ENCODE measurements at places on chromosomes 1 and 21. TPM values are rescaled to one million over a fixed set of nuclear protein-coding genes. Genes with fewer than 3 reads are reported as not detected.

PCAT6 gene
- not detected for total RNA-seq

SPRR1A gene
- total RNA-seq, result not detected

SYT14 gene
- total RNA-seq, result 0.23 TPM

CADM3 gene
- 0.07 TPM for total RNA-seq

ATAD3B gene
- total RNA-seq, result 22.3 TPM

FGGY gene
- total RNA-seq, result 18.8 TPM

CNKSR1 gene
- not detected for total RNA-seq

DNA sequence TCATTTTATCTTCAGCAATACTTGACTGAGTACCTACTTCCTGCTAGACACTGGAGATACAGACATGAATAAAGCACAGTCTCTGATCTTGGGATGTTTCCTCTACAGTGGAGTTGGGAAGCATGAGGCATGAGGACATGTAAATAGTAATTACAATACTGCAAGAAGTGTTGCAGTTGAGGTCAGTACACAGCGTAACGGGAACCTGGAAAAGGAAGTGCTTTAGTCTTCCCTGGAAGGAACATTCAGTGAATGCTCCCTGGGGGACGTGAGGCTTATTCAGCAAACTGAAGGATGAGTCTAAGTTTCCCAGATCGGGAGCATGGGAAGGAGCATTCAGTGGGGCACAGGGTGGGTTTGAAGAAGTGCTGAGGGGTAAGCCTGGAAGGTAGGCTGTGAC, 112.4 kb downstream of the PIK3R3 start:
- DNase-seq, result no peak

DNA sequence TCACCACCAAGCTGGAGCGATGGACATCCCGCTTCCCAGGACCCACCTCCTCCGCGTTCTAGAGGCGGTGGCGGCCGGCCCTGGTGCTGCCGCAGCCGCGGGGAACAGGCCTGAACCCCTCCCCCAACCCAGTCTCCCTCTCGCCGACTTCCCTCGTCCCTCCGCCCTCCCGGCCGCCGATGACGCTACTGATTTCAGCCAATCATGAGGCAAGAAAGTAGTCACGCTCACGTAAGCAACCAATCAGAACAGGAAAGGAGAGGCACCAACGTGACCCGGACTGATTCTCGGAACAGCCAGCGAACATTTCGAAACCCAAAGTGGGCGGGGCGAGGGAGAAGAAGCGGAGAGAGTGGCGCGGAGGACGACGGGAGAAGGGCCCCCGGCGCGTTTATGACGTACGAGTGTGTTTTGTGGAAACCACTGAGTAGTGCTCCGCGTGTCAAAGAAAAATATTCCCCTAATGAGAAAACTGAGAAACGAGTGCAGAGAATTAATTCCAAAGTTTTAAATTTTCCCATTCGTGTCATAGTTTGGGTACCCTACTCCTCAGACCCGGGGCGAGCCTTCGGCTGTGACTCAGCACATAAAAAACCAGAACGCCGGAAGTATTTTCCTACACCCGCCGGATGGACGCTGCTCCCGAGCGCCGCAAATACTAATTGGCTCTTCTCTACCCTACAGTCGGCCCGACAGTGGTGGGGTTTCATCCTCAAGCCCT, at the start of gene NRDC:
Gene NRDC, minus strand, starts transcription at position 112 of the 721 bp plus-strand sequence. CDS start 112 bp downstream, outside the sequence.
- peak; percentile 99 for DNase-seq

GRCh38 chr1:170590921-170591705, 59.1 kb downstream of the GORAB start:
- DNase-seq, result no peak

DNA sequence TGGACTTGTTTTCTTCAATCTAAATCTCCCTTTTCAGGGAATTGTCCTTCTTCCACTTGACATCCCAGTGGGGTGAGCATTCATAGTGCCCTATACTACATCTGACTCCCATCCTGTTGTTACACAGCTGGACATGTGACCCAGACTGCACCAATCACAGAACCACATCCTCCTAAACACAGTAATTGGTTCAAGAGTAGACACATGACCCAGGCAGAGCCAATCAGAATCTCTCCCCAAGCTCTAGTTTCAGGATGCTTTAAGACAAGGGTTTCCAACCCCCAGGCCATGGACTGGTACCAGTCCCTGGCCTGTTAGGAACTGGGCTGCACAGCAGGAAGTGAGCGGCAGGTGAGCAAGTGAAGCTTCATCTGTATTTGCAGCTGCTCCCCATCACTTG, 5.6 kb upstream of the DDOST start:
- DNase-seq, result peak; percentile 21

GRCh38 chr1:232980355-232980978, 30.1 kb downstream of the NTPCR start:
- DNase-seq, result no peak

GRCh38 chr1:115426231-115426771, 88.3 kb upstream of the NGF start:
- DNase-seq, result peak; percentile 61

DNA sequence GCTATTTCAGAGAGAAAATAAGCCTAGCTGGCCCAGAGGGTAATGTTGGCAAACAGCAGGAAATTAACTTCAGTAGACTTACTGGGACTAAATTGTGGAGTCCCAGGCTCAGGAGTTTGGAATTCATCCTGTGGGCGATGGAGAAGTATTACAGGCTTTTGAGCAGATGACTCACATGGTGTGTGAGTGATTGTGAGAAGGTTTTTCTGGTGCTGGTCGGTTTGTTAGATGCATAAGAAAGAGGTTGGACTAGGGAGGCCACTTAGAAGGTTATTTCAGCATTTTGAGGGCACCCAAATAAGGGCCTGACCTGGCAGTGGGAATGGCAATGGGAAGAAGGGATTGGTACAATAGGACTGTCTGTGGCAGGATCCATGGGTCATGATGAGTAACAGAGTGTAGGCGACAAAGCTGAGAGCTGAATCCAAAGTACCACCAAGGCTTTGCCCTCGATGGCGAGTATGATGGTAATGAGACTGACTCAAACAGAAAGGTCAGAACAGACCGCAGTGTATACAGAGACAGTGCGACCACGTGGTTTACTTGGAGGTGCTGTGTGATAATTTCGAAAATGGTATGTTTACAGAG, 69.2 kb upstream of the KIF26B start:
- DNase-seq, result no peak

GRCh38 chr1:3656450-3657095, 4.3 kb downstream of the TP73 start:
- no peak for DNase-seq

DNA sequence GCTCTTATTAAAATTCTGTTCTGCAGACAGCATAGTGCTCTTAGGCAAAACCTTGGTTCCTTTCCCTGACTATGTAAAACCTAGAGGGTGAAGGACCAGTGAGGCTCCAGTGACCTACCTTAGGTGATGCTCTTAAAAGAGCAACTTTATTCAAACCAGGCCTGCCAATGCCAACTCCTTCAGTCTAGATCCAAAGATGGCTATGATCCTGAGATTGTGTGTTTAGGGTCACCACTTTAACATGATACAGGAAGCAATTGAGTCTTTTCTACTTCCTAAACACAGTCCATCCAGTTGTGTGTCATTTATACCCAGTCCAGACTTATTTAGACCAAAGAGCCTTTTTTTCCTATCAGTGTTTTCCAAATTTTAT, 10.8 kb downstream of the MCL1 start:
- no peak for DNase-seq

DNA sequence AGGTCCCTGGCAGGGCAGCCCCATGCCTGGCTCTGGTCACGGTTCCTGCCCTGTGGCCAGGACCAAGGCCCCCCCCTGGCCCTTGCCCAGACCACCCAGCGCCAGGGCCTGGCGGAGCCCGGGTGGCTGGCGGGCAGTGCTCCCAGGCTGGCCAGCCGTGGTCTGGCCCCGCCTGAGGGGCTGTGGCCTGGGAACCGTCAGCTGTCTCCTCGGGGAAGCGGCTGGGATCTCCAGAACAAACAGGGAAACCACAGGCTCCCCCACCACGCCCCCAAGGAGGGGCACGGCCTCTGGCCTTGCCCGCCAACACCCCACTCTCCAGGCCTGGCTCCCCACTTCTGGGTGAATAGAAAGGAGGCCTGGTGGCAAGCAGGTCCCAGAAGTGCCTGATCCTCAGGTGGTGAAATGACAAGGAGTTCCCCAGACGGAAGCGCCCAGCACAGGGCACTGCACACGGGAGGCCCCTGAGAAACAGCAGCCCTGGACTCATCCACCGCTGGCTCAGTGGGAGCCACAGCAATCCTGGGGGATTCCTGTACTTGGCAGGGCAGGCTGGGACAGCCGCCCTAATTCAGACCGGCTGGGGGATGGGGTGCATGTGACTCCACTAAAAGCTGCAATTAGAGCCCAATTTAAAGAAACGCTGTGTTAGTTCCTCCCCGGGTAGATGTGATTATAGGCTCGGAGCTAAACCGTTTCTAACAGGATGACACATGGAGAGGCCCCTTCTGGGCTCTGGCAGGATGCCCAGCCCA, 78.9 kb downstream of the RAP1GAP start:
- DNase-seq, result no peak

- DNase-seq, result no peak
Measured at GRCh38 chr1:169240449-169241232, 127.0 kb downstream of the NME7 start.

DNA sequence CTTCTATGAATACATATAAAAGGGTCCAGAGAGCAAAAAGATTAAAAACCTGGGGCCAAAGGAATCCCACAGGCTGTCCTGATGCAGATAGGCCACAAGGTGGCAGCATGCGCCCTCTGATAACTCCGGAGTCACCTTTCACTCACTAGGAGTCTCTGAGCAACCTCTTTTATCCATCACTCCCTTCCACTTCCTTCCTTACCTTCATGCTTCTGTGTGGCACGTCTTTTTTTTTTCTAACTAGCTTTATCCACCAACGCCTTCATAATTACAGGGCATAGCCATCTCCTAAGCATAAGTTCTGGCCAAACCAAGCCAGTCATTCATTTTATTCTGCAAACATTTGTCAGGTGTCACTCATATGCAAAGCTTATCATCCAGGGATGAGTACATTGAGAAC, 3.9 kb upstream of the PGLYRP4 start:
- DNase-seq, result peak; percentile 42

DNA sequence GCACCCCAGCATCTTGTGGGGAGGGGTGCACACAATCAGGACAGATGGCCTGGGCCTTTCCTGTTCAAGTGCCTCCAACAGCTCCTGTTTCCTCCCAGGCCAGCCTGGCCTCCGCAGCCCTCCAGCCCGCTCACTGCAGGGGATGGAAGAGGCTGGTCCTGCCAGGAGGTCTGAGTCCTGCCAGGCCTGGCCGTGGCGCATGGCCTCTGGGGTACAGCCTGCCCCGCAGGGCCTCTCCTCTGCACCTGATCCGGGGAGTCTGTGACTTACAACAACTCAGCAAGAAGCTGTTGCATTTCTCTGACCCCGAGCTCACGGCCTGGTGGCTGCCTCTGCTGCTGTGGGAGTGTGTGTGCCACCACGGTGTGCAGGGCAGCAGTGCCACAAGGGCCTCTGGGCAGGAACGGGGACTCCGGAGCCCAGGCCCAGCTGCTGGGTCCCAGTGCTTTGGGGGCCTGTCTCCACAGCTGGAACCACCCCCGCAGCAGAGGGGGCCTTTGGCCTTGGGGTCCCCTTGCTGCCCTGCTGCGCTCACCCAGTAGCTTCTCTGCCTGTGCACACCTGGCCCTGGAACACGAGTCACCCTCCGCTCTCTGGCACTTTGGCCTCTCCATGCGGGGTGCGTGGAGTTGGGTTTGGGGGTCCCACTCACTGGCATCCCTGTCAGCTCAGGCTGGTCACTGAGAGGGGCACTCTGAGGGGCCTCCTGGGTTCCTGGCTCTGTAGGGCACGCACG, 17.4 kb upstream of the LRRC3 start:
- no peak for DNase-seq

DNA sequence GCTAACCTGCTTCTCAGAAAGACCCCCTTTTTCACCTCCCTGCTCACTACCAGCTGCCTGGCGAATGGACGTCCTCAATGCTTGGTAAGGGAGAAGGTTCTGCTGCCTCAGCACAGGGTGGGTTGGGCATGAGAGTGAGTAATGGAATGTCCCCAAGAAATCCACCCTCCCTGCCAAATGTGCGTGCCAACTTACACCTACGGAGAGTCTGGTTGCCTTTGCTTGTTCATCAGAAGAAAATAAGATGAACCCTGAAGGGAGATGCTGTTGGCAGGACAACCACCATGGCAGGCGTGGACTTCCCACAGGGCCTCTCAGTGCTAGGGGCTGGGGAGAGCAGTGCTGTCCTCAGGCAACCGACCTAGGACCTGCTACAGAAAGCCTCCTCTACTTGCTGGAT, 106.0 kb downstream of the XCL2 start:
- DNase-seq, result no peak

GRCh38 chr1:208069317-208069716, 158.4 kb upstream of the CD34 start:
- DNase-seq, result no peak

DNA sequence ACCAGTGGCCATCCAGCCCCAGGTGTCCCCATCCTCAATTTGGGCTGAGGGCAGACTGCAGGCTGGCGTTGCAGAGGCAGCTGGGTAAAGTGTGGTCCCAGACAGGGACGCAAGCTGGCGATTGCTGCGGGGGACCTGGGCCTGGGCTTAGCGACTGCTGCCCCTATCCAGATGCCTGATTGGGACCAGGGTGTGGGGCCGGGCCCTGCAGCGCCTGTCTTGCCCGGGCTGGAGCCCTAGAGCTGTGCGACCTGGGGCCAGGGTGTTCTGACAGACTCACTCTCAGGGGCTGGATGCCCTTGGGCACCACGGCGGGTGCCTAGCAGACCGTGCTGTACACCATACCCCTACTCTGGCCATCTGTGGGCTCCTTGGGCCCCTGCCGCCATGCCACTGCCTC, 16.2 kb upstream of the FAAP20 start:
- DNase-seq, result no peak
